Vagina (tissue), 2 donors: ENCODE measurements at places on chromosomes 16 and 17. TPM values are rescaled to one million over a fixed set of nuclear protein-coding genes. Genes with fewer than 3 reads are reported as not detected.

Gene SKAP1
- total RNA-seq, result 5.6 TPM

Gene MTHFSD
- 20.4 TPM for total RNA-seq

Gene CDH3
- 35.4 TPM for total RNA-seq

Gene ZNF778
- total RNA-seq, result 6.6 TPM

DNA sequence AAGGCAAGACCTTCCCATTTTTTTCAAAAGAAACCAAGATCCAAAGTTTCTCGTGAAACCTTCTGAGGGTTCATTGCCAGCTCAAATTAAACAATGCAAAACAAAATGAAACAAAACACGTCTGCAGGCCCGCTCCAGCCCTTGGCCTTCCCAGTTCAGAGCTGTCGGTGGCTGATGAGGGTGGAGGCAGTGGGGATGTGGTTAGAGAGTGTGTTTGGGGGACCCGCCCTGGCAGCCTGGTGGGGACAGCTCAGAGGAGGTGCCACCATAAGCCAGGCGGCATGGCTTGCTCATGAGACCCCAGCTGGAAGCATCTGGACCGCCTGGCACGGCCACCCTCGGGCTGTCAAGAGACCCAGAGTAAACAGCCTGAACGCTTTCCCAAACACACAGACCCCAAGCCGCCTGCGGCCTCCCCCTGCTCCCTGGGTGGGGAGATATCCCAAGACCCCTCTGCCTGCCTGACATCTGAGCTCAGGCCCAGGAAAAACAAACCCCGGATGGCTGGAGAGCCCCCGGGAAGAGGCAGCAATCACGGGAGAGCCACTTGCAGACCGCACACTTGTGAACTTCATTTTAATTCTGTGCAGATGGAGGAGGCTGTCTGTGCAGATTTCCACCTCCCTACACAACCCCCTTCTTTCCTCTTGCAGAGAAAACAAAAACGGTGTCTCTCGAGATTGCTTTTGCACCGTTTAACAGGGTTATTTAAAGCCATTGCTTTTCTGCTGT is 35.4 kb upstream of the LITAF start:
- no peak for DNase-seq

DNA sequence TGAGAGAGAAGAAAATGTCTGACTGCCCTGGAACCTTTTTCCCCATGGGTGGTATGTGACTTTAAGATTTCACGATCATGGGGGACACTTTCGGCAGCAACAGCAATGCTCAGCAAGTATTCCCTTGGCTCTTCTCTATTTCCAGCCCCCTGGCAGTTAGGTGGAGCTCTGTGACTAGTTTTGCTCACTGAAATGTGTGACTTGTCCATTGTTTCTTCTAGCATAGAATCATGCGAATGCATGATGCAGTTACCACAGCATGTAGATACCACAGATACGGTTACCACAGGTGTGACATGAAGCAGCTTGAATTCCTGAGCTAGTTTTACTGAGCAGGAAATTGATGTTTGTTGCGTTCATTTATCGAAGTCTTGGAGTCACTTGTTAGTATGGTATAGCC is 1034.5 kb upstream of the EEF2KMT start:
- no peak for DNase-seq

DNA sequence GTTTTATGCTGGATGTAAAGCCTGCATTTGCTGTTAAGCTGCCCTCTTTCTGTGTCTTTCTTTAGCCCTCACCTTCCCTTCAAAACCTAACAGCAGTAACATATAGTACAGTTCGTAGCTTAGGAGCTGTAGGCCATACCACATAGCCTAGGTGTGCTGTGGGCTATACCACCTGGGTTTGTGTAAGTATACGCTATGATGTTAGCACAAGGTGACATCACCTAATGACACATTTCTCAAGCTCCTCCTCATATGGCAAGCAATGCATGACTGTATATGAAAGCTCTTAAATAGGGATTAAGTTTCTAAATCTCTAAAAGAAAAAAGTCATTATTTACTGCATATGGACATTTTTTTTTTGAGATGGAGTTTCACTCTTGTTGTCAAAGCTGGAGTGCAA is 57.8 kb upstream of the TMEM97 start:
- no peak for DNase-seq

- no peak for DNase-seq
These were observed 19.5 kb downstream of the C16orf90 start for GRCh38 chr16:3475604-3476375.

GRCh38 chr17:77096570-77097214 is 44.1 kb upstream of the SEC14L1 start:
- no peak for DNase-seq

GRCh38 chr17:83116783-83117555 is 37.6 kb downstream of the METRNL start:
- no peak for DNase-seq

GRCh38 chr17:35359398-35359797 is 14.0 kb downstream of the SLFN11 start:
- no peak for DNase-seq

DNA sequence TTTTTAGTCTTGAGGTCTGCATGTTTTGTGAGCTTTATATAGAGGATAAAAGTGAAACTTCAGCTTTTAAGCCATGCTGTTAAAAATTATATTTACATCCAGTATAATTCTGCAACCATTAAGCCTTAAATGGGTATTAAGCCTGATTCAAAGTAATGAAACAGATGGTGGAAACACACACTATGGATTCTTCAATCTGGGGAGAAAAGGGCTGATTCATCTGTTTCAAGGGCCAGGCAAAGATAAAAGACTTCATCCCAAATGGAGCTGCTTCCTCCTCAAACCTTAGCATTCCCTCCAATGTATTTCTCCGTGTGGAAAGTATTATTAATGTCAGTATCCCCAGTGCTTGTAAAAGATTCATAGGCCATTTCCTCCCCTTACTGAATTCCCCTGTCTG is 367.4 kb upstream of the ZFHX3 start:
- no peak for DNase-seq

DNA sequence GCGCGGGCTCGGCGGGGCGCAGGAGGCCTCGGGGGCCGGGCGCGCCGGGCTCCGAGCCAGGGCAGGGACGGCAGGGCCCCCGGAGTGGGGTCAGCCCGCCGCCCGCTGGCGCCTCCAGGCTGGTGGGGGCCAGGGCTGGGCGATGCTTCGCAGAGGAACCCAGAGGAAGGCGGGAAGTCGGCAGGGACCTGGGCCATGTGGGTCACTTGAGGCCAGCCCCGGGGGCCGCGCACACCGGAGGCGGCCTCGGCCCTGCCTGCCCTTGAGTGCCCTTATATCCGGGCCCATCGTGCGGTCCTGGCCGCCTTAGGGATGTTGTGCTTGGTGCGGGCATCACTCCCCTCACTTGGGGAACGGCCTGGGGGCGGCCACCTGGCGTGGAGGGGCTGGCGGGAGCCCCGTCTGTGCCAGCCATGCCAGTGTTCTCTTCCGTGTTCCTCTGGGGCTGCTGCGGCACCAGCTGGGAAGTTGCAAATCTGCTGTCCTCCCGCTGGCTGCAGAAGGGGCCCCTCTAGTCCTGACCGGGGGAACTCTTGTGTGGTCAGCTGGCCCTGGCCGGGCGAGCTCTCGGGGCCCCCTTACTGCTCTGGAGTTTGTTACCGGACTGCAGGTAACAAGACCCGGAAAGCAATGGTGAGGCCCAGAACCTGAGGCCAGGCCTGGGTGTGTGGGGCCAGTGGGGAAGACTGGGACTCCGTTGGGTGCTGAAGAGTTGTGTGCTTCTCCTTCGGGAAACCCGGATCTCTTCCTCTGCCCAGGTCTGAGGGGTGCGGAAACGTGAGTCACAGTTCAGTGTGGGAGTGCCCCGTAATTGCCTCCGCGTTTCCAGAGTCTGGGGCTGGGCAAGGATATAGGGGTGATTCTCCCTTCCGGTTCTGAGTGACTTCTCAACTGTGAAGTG is 849 bp downstream of the CAPN15 start:
- no peak for DNase-seq

GRCh38 chr16:50667497-50668367 is 13.4 kb downstream of the SNX20 start:
- no peak for DNase-seq
